ENCODE measurements at places on chromosomes 5 and 9. TPM values are rescaled to one million over a fixed set of nuclear protein-coding genes. Genes with fewer than 3 reads are reported as not detected.

The N4BP3 gene
- under 0.01 TPM for total RNA-seq

GRCh38 chr9:29875547-29875946, 2302.3 kb upstream of the C9orf72 start:
- H3K4me1 ChIP-seq, result no peaks in the 10 kb centered on the region
- H3K27me3 ChIP-seq, result no peaks in the 10 kb centered on the region
- no peaks in the 10 kb centered on the region for H3K36me3 ChIP-seq

GRCh38 chr5:68248896-68249295, 33.3 kb downstream of the PIK3R1 start:
- DNase-seq, result no peak
- H3K4me3 ChIP-seq, result no peak overlapping the region
- H3K27ac ChIP-seq, result no peak overlapping the region
- H3K4me1 ChIP-seq, result peaks cover 32% of the 10 kb centered on the region
- no peaks in the 10 kb centered on the region for H3K27me3 ChIP-seq

DNA sequence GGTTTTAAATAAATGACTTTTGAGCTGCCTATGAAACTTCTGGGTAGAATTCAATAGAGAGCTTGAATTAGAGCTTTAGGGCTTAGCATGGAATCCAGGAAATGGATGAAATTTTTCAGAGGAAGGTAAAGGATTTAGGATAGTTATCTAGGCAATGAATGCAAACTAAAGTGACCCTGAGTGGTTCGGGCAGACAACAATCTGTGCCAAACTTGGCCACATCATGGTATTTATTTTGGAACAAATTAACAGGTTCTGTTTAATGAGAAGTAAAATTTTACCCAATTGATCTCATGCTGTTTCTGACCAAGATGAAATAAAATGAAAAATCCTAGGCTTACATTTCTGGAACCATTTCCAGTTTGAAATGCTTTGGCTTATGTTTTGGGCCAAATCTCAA, 934.4 kb downstream of the MAT2B start:
- no peak overlapping the region for H3K27ac ChIP-seq
- H3K27me3 ChIP-seq, result no peaks in the 10 kb centered on the region
- no peaks in the 10 kb centered on the region for H3K36me3 ChIP-seq
- DNase-seq, result no peak
- H3K4me1 ChIP-seq, result no peaks in the 10 kb centered on the region

GRCh38 chr5:135887881-135888614, 7.6 kb downstream of the IL9 start:
- H3K27ac ChIP-seq, result no peak overlapping the region
- DNase-seq, result peak; percentile 22
- peaks cover 15% of the 10 kb centered on the region for H3K27me3 ChIP-seq
- no peaks in the 10 kb centered on the region for H3K36me3 ChIP-seq
- H3K4me1 ChIP-seq, result no peaks in the 10 kb centered on the region
- no peak overlapping the region for H3K4me3 ChIP-seq

The MYO10 gene
- 43.6 TPM for total RNA-seq

Measured in osteoblast (primary cell).